ENCODE measurements at places on chromosomes 7 and 10.

- DNase-seq, result no peak
These were observed 2.3 kb downstream of the AGMO start for GRCh38 chr7:15559416-15559928.

DNA sequence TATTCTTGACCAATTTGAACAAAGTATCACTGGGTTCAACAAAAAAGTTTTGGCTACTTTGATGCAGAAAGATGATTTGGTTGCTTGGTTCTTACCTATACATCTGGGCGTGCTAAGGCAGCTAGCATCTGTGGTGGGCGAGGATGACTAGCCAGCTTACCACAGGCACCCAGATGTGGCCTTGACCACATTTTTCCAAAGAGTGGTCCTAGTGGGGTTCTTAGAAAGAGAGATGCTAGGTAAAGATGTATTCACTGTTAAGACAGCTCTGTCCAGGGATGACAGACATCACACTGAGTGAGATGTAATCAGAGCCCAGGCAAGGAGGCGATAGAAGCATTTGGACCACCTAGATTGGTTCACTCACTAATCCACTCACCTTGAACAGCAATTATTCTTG lies 785 bp downstream of the DNTT start:
- no peak for DNase-seq

- DNase-seq, result no peak
These were observed 162.6 kb upstream of the MAGI2 start for GRCh38 chr7:79615871-79616640.

GRCh38 chr10:122120008-122120744 lies 131.2 kb downstream of the TACC2 start:
- DNase-seq, result no peak

GRCh38 chr7:46814516-46815250 lies 767.2 kb downstream of the TNS3 start:
- no peak for DNase-seq

DNA sequence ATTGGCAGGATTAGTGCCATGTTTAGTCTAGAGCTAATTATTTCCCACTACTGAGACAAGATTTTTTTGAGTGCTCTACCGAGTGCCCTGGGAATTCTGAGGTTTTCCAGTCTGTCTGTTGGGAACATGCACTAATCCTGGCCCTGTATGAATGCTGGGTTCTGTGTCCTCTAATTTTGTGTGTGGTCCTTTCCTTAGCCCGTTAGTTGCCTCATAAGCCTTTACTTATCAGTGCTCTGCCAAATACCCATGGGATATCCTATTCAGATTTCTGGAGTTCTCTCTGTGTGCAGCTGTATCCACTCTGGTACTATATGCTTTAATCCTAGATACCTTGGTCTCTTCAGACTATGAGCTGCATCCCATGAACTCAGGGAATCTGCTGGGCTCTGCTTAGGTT lies 13.1 kb downstream of the CSGALNACT2 start:
- no peak for DNase-seq

DNA sequence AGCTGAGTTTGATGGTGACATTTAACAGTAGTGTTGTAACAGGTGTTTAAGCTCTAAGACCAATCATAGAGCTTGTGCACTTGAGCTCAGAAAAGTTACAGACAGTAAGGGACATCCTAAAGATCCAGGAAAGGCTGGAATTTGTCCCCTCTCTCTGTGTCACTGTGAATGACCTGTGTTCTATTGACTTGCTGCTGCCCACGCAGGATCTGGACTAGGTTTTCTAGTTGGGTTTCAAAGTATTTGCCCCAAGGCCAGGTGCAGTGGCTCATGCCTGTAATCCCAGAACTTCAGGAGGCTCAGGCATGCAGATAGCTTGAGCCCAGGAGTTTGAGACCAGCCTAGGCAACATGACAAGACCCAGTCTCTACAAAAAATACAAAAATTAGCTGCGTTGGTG lies 17.1 kb downstream of the AOC1 start:
- no peak for DNase-seq

DNA sequence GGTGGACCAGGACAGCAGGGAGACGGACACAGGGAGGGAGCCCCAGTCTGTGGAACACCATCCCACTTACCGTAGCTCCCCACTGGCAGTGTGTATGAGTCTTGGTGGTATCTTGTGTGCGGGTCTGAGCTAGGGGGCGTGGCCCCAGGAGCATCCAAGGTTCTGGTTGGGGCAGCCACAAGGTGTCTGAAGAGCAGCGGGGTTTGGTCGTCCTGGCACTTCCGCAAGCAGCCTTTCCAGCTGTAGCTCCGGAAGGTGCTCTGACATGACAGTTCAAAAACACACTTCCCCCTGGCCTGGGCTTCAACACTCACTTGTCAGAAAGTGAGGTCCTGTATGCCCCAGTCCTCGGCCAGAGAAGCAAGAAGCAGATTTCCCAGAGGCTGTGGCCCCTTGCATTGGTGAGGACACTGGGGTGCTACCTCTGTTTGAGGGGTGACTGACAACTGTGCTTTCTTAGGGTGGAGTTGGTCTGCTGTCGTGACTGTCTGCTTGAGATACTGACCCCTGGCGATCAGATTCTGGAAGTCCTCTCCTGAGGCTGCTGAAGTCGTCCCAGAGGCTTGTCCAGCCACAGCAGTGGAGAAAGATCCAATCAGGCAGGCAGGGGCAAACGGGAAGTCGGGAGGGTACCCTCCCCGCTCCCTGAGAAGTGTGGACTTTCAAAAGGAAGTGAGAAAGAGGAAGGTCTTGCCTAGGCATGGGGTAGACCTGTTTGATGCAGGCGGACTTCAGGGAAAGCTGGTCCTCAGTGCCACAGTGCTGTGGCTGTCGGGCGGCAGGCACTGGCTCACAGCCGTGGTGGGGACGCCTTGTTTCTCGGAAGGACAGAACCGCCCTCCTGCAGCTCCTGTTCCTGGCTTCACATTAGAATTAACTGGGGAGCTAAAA lies 51.4 kb upstream of the PFKFB3 start:
- no peak for DNase-seq

DNA sequence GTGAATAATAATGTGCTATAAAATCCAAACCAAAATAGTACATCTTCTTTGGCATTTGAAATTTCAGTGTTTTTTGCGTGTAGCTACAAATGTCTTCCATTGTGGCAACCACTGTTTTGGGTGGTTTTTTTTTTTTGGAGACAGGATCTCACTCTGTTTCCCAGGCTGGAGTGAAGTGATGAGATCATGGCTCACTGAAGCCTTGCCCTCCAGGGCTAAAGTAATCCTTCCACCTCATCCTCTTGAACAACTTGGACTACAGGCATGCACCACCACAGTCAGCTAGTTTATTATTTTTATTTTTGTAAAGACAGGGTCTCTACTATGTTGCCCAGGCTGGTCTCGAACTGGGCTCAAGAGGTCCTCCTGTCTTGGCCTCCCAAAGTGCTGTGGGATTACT lies 455.1 kb downstream of the AUTS2 start:
- DNase-seq, result no peak

- DNase-seq, result no peak
These were observed 5.8 kb upstream of the FAM3C start for GRCh38 chr7:121401896-121402295.

DNA sequence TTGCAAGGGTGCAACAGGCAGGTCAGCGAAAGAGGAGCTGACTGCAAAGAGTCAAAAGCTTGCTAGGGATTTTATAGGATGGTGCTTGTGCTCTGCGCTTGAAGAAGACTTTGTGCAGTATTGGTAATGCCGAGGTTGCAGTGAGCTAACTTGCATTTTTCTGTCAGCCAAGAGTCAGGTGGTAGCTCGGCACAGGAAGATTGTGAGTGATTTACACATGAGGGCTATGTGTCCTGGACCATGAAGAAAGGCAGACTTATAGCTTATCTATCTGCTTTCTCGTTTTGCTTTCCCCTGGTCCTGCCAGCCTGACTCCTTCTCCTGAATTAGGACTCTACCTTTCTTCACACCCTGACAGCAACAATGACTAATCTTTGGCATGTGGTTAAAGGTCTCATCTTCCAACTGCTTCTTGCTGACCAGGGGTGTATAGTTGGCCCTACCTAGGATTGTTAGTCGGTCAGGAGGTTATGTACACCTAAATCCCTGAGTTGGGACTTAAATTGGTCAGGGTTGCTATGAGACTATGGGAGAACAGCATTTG lies 4.1 kb upstream of the SYPL1 start:
- no peak for DNase-seq

- peak; percentile 44 for DNase-seq
These were observed 6.7 kb downstream of the ATP6V1F start for GRCh38 chr7:128869138-128869943.

DNA sequence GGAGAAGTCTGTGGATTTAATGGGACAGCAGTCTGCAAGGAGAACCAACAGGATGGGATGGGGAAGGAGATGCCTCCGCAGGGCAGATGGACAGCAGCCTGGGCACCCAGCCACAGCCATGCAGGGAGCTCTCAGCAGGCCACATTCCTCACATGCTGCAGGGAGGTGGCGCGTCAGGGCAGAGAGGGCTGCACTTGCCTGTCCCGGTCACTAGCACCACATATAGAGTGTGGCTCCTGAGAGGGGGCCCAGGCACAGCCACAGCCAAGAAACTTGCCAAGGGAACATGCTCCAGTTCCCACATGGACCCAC lies 86.8 kb upstream of the ZMIZ1 start:
- no peak for DNase-seq

DNA sequence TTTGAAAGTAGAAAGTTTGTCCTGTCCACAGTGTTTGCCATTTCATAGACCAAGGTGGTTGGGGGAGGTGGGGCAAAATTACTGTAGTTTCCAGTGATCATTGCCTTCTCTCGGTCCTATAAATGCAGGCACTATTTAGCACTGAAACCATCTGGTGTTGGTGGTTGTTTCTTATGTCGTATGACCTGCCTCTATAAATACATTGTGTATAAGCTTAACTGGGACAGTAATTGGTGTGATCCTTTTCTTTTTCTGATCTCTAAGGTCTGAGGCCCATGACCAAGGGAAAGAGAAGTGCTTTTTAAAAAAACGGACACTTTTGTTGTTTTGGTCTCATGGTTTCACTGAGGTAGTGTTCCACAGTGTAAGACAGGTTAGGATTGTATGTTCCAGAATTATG lies 63.1 kb downstream of the AUTS2 start:
- no peak for DNase-seq

DNA sequence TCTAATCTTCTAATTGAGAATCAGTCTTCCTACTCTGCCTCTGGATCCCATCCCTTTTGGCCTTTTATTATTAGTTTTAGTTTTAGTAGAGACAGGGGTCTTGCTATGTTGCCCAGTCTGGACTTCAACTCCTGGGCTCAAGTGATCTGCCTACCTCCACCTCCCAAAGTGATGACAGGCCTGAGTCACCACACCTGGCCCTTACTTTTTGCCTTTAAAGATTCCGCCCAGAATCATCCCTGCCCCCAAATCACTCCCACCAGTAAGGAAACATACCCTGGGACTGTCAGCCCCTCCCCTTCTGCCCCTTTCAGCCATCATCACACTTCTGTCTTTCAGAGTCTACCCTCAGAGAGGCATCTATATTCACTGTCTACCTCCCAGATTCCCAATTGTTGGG lies 18.7 kb downstream of the KPNA7 start:
- no peak for DNase-seq

DNA sequence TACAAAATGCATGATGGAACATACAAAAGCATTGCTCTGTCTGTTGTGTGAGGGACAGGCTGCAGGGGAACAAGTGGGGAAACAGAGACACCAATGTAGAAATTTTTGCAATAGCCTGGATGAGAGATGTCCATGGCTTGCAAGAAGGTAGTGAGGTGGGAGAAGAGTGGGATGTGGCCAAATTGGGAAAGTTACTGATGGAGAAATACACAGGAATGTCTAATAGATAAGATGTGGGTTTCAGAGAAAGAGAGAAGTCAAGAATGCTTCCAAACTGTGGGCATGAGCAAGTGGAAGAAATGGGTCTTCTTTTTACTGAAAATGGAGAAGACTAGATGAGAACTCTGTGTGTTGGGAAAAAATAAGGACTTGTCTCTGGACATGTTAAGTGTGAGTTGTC lies 592.7 kb downstream of the TNS3 start:
- DNase-seq, result no peak

- DNase-seq, result no peak
These were observed 19.8 kb upstream of the TOMM7 start for GRCh38 chr7:22842383-22842941.

- DNase-seq, result no peak
These were observed 30.0 kb downstream of the SGMS1 start for GRCh38 chr10:50593523-50594376.

DNA sequence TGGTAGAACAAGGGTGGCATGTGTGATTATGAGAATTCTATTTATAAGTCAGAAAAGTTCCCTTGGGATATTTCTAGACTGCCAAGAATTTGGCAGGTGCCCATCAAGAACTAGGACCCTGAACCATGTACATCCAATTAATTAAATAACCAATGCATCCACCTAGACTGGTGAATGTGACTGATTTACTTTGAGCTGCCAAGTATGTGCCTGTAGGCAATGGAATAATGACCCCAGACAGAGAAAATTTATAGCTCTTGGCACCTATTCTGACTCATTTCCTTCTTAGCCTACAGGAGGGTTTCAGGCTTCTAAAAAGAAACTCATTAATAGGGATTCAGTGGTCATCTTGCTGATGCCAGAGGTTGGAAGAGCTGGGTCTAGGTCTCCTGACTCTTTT lies 54.9 kb downstream of the KCNH2 start:
- DNase-seq, result no peak

DNA sequence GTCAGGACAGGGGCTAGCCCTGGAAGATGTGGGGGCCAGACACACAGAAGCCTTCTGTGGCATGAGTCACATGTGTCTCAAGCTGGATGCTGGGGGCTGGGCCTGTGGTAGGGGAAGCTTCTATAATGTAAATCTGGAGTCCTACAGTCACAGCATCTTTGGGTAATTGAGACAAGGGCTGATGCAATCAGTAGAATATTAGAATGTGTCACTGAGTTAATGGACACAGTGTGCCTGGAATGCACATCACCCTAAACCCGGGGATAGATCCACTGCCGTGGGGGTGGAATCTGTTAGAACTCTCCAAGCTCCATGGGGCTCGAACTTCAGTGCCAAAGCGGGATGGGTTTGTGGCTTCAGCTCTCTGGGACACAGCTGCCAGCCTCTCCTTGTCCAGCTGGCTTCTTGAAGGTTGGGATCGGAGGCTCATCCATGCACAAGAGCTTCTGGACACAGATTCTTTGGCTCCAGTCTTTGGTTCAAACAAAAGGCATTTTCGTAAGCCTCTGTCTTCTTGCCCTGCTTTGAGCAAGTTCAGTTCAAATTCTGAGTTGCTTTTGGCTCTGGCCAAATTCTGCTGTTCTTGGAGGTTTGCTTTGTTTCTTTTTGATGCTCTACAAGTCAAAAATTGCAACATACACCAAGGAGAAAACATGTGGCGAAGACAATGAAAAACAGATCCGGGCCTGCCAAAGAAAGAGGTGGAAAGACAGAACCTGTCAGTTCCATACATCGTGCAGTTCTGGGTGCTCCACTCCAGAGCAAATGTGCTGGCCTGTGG lies 194.8 kb upstream of the ZNF32 start:
- DNase-seq, result no peak

DNA sequence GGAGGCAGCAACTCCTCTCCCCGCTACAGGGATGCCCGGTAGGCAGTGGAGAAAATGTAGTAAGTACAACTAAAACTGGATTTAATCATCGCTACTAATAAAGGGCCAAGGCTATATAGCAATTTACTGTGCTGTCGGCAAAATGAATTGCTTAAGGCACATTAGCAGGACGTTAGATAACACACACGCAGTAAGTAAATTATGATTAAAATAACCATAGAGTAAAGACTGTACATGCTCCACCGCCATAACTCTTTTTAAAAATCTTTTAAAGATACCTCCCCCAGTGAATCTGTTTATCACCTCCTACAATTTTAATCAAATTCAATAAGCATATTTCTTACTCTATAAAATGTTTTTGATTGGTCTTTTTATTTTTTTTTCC lies 371.4 kb upstream of the MGMT start:
- DNase-seq, result no peak

All from activated CD8-positive, alpha-beta memory T cell treated with anti-CD3 and anti-CD28 coated beads, Interleukin-2, amount 50 U/mL, for 4 hours (primary cell).